ENCODE measurements at places on chromosomes 12 and 14.

- no peak for DNase-seq
These were observed 7.8 kb downstream of the SH2B3 start for GRCh38 chr12:111413442-111414086.

GRCh38 chr12:12072064-12072760 is 1.5 kb downstream of the BCL2L14 start:
- DNase-seq = peak; percentile 7

DNA sequence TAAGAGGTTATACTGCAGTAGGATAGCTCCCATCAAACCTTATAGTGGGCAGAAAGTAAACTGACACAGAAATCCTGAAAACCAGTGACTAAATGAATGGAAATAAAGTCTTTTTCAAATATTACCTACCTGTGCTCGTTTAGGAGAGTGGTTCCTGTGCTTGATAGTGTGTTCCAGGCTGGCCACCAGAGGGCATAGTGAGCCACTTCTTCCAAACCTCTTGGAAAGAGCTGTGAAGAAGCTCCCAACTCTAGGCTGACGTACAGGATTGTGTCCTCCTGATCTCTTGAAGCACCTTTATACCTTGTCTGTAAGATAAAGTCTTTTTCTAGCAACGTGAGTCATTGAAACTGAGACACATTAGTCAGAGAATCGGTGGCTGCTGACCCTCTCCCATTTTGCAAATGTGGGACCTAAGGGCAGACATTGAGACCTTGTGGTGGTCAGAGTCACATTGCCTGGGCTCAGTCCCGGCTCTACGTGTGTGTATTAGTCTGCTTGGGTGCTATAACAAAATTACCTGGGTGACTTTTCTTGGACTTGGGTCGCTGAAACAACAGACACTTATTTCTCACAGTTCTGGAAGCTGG is 17.6 kb downstream of the TDP1 start:
- no peak for DNase-seq

DNA sequence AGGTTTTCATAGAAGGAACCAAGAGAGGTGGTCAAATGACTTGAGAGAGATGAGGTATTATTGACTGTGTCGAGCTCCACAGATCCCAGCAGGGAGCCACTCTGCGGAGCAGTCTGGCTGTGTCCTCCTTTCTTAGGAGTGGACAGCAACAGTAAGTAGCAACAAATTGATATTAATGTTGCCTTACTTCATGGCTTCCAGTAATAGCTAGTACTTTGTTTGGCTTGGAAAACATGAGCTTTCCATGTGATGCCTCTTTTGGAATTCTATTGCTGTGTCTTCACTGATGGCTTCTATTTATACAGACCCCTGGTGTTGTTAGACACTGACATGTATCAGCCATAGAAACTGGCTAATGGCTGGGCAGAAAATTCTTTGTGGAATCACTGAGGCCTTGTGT is 531.2 kb upstream of the CCDC196 start:
- no peak for DNase-seq

DNA sequence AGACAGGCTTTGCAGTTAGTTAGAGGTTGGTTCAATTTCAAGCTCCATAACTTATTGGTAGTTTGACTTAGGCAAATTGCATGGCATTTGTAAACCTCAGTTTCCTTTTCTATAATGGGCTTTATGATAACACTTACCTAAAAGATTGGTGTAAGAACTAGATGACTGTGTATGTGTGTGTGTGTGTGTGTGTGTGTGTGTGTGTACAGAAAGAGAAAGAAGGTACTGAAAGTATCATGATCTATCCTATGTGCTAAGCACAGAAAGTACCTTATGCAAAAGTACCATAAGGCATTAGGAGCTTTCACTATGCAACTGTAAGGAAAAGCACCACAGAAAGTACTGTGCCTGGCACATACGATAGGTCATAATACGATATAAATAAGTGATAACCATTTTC is 304.3 kb upstream of the KITLG start:
- DNase-seq = no peak

- DNase-seq = no peak
These were observed 71.7 kb downstream of the IGF1 start for GRCh38 chr12:102408487-102409297.

GRCh38 chr12:32988982-32989381 is 92.4 kb upstream of the PKP2 start:
- no peak for DNase-seq

- DNase-seq = no peak
These were observed 12.6 kb upstream of the PRPH start for GRCh38 chr12:49282302-49282701.

GRCh38 chr12:49622501-49623141 is 740 bp upstream of the PRPF40B start:
- DNase-seq = peak; percentile 75

All from T-helper 1 cell (primary cell).